ENCODE measurements at places on chromosomes 3 and 15.
A peak's percentile ranks its signal among the peaks of the same experiment; 100 is the strongest.

DNA sequence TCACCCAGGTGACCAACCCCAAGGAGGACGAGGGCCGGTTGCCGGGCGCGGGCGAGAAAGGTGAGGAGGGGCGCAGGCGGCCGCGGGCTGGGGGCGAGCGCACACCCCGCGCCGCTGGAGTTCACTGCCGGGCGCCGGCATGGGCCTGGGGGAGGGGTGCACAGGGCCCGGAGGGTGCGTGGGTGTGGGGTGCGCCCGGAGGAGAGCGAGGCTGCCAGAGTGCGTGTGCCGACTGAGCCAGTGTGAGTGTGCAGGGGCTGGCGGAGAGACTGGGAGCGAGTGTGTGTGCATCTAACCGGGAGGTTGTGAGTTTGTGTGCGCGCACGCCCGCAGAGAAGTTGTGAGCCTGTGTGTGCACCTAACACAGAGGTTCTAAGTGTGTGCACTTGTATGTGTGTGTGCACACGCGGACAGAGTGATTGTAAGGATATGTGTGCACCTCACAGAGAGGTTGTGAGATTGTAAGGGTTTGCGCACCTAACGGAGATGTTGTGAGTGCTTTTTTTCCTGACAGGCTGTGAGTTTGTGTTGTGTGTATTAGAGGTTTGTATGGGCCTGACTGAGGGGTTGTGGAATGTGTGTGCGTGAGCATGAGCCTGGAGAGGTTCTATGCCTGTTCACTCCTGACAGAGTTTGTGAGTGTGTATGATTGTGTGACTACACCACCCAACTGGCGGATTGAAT lies 681 bp downstream of the CTDSPL start:
- DNase-seq = peak; percentile 16

- DNase-seq = no peak
Measured at GRCh38 chr3:62159709-62160092, 213.6 kb downstream of the FEZF2 start.

- DNase-seq = no peak
Measured at GRCh38 chr3:154142608-154143007, 21.4 kb downstream of the ARHGEF26 start.

DNA sequence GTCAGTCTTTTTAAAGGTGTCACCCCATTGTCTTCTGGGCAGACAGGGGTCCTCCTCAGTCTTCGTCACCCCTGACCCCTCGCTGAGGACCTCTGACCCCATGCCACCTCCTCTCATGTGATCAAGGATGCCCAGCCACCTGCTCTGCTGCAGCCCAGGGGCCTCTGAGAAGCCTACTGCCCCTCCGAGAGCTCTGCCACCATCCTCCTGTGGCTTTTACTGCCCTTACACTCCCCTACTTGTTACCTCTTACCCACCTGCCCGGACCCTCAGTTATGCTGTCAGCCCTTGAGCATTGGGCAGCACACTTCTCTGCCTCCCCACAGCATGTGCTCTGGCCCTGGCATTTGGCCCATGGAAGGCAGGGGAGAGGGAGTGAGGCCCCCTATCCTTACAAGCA lies 123.2 kb downstream of the LRRK1 start:
- DNase-seq = no peak

- DNase-seq = no peak
Measured at GRCh38 chr15:75203017-75203907, 1.6 kb downstream of the C15orf39 start.

DNA sequence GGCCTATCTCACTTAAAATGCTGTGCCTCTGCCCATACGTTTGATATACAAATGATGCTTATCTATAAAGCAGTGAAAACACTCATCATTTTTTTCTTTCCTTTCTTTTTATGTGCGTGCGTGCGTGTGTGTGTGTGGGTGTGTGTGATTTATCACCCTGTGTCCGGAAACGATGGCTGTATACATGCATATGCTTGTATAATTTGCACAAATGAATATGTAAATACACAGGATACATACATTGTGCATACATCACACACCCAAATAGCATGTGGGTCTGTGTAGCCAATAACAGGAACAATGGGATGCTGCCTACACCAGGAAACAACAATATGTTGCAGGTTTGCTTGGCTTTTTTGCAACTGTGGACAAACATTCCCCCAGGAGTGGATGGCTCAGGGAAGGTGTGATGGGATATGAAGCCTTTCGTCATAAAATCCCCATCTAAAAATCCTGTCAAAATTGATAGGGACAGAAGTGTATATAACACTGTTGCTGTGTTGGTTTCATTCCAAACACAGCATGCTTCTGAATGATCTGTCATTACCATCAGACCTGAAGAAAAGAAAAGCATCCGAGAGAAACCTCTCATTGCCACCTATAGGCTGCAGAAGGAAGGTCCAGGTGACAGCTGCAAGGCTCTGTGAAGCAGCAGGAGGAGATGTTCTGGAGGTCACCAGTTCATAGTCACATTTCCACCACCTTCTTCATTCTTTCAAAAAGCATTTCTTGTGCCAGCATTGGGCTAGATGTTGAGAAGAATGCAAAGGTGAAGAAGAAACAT lies 503.9 kb upstream of the NR2F2 start:
- peak; percentile 17 for DNase-seq

- DNase-seq = no peak
Measured at GRCh38 chr3:22451501-22451900, 700.5 kb upstream of the ZNF385D start.

- DNase-seq = no peak
Measured at GRCh38 chr3:158403013-158403412, 168.0 kb upstream of the MLF1 start.

- DNase-seq = no peak
Measured at GRCh38 chr15:37289109-37289765, 188.9 kb upstream of the MEIS2 start.

GRCh38 chr3:9111866-9112265 lies 137.6 kb downstream of the SRGAP3 start:
- no peak for DNase-seq

DNA sequence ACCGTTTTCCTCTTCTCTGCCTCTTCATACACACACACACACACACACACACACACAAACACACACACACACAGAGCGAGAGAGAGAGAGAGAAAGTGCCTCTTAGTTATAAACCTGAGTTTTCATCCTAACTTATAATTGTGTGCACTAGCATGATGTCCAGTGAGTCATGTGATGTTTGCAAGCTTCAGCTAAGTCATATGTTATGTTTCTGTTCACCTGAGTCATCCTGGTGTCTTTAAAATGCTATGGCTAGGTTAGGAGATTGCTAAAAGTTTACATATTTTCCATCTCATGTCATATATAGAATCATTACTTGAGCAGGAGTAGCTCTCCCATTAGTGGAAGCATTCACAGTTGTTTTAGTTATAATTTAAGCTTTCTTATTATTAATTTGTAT lies 155.8 kb downstream of the EPHA6 start:
- no peak for DNase-seq

DNA sequence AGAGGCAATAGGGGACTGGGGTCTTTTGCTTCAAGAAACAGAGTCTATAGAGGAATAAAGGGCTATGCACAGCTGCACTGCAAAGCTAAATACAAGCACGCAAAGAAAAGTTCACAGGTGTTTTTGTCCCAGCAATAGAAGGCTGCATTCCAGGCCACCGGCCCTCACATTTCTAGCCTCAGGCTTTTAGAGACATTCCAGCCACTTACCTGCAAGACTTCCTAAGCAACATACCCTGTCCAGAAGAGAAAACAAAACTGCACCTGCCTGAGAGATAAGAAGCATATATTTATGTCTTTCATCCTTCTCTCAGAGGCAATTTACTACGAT lies 220.5 kb downstream of the OPA1 start:
- DNase-seq = no peak

- DNase-seq = no peak
Measured at GRCh38 chr3:161462138-161462537, 34.5 kb upstream of the OTOL1 start.

GRCh38 chr3:194381460-194381875 lies 11.9 kb upstream of the LRRC15 start:
- no peak for DNase-seq

- no peak for DNase-seq
Measured at GRCh38 chr3:168615493-168616020, 519.8 kb upstream of the GOLIM4 start.

DNA sequence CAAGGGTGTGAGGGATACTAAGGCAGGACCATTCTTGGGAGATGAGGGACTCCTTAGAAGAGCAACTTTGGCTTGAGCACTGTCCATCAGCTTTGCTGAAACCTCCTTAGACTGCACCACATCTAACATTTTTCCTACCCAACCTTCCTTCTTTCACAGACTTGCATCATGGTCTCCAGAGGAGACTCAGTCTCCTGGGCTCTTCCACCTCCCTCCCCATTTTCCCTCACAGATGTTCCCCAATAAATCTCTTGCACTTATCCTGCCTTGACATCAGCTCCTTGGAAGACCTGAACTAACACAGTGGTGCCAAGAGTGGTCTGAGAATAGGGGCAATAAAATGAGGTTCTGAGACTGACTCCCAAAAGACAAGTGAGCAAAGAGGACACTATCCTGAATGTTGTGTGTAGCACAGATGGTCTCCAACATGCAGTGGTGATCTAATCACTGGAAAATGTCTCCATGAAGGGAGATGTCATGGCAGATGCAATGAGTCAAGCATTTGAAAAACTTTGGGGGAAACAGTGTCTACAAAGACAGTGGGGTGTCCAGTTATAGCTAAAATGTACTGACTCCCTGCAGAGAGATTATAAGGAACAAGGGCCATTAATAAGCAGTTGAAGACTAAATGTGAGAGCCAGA lies 26.0 kb upstream of the BOC start:
- DNase-seq = no peak

DNA sequence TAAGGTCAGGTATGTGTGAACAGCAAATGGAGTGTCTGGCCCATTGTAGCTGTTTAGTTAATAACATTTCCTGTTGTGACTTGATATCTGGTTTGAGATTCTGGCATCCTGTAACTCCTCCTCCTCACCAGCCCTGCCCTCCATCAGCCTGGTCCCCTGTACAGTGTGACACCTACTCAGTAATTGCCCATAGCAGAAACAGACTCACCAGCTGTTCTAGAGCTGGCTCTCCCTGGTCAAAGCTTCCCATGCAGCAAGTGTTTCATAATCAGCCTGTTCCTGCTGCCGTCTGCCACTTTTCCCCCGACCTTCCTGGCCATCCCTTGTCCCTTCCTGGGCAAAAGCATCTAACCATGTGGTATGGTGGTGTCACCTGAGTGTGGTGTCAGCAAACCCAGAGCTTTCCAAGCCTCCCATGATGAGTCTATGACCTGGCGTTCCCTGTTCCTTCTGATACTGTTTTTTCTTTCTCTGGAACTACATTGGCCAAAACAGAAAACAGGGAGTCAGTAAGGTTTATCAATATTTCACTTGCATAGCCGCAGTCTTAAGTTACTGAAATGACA lies 55.4 kb downstream of the B3GALNT1 start:
- no peak for DNase-seq

DNA sequence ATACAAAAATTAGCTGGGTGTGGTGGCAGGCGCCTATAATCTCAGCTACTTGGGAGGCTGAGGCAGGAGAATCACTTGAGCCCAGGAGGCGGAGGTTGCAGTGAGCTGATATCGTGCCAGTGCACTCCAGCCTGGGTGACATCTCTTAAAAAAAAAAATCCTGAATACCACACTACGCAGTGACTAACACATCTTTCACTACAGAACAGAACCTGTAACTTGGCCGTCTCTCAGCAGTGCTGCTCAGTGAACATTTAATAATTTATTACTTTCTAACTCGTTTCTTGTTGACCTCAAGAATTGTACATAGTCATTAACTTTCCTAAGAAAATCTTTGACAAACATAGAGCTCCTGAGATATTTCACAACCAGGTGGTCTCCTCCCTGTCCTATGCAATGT lies 3.8 kb downstream of the GREM1 start:
- no peak for DNase-seq

GRCh38 chr3:123884203-123884831 lies at the start of gene MYLK:
Gene MYLK (minus strand): TSS chr3:123884332. CDS start chr3:123793841, 90,491 bp downstream.
- DNase-seq = peak; percentile 37

DNA sequence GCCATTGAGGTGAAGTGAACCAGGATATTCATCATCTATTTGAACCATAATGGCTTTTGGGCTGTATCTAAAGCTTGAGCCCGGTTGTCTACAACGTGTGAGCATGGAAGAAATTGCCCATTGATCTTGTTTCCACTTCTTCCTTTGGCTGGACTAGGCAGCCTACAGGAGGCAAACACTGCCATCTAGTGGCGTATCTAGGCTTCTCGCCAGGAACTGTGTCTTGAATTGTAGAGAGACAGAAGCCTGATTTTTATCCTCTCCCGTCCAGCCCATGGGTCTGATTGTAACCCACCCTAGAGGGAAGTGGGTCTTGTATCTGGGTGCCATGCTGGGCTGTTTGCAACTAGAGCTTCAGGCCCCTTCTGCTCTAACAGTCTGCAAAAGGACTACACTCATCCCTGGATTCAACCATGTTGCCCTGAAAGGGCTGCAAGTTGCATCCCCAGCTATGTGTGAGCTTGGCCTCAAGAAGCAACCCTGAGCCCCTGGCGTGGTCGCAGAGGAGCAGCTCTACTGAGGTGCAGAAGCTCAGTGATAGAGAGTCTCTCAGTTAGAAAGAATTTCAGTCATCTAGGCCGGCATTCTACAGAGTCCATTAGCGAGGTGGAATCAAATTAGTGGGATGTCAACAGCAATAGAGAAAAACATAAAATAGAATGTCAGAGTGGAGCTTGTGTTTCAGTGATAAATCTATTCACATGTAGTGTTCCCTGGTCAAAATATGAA lies 170.2 kb upstream of the UMPS start:
- peak; percentile 45 for DNase-seq

DNA sequence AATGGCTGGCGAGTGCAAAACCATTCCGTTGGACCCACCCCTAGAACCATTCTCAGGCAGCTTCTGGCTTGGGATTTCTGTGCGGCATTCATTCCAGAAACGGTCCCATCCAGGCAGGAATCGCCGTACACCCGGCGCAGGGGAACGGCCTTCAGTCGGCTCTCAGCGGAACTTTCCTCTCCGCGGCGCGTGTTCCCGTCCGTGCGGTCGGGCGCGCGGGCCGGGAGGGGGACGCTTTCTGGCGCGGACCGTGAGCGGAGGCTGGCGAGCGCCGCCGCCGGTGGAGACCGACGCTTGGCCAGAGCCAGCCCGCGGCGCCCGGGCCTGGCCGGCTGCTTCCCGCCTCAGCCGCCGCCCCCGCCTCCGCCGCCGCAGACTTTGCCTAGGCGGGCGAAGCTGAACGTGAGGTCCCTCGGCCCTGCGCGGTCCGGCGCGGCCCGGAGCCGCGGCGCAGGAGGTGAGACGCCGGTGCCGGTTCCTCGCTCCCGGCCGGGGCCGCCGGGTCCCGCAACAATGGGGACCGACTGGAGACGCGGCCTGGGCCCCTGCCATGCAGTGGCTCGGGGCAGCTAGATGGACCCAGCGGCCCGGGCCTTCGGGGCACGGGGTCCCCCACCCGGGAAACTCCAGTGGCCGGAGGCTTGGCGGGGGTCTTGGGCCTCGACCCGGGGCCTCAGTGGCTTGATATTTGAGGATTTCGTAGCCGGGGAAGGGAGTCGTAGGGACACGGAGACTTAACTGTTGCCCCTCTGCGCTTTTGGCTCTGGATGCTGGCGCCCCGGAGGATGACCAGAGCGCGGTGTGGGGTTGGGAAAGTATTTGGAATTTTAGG lies at the start of gene RAD54L2:
Gene RAD54L2 (plus strand): TSS at position 261 of the 832 bp plus-strand sequence. CDS start 51,702 bp downstream, outside the sequence.
- peak; percentile 69 for DNase-seq
